Kidney epithelial cell (primary cell): ENCODE measurements at places on chromosomes 1 and 21.

DNA sequence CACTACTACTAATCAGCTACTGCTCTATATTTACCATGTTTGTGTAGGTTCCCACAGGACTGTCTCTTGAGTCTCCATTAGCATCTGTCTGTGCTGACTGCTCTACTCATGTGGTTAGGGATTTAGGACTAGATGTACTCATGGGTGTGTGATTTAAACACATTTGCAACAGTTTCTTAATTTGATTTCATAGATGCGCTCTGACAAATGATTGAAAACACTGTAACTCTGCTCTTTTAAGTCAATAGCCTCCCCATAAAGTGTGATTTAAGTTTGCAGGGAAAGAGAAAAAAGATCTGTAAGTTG lies 809.3 kb downstream of the NCAM2 start:
- DNase-seq: no peak

DNA sequence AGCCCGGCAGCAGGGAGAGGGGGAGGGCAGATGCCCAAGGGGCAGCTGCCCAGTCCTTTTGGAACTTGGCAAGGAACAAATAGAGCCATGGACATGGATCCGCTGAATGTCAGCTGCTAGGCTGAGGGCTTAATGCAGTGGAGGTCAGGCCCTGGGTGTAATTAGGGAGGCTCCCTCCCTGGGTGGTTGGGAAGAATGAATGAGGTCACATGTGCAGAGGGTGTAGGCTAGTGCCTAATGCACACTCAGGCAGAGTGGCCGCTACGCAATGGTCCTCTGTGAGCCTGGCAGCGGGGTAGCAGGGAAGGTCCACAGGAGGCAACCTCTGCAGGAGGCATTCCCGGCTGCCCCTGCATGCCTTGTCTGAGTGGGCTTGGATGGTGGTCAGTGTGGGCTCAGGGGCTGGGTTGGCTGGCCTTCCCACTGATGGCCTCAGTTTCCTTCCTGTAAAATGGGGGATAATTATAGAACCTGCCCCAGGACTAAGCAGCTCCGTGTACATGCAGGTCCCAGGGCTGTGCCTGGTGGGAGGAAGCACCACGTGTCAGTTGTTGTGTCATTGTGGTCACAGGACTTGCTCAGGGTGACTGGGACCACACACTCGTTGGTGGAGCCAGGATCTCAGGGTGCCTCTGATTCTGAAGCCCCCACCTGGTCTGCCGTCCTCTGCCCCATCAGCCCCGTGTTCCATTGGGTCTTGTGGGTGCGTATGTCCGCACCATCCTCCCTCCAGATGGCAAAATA lies 81.6 kb upstream of the ACTL8 start:
- DNase-seq: no peak

- no peak for DNase-seq
These were observed 34.4 kb downstream of the ADAMTS1 start for GRCh38 chr21:26810676-26811415.

- no peak for DNase-seq
These were observed 84.0 kb downstream of the CD247 start for GRCh38 chr1:167434306-167434705.

DNA sequence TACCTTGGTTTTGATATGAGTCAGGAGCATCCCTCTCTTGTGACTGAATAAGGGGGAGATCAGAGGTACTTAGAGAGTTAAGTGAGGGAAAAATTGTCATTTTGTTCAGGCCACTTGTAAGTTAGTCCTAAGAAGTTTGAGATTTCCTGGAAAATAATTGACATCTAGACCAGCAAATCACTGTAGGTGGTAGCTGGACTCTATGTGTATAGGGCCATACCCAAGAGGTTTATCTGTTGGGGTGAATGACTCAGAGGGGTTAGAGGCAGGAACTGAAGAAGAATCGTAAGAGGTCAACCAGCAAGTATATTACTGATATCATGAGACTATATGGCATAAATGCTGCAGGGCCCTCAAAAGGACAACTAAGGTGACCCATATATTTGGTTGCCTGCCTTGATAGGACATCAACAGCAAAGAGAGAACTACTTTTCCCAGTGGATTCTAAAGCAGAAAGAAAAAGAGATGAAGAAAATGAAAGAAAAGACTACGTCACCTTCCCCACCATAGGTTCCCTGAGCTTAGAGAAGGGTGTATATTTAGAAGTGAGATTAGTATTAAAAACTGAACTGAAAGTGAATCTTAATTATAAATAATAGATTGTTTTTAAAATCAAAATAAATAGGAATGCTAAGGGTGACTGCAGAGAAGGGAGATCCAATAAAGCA lies 8.0 kb upstream of the RNPC3 start:
- no peak for DNase-seq

- DNase-seq: no peak
These were observed 36.5 kb upstream of the LHX8 start for GRCh38 chr1:75097654-75098053.

GRCh38 chr1:167427848-167428247 lies 90.5 kb downstream of the CD247 start:
- no peak for DNase-seq

DNA sequence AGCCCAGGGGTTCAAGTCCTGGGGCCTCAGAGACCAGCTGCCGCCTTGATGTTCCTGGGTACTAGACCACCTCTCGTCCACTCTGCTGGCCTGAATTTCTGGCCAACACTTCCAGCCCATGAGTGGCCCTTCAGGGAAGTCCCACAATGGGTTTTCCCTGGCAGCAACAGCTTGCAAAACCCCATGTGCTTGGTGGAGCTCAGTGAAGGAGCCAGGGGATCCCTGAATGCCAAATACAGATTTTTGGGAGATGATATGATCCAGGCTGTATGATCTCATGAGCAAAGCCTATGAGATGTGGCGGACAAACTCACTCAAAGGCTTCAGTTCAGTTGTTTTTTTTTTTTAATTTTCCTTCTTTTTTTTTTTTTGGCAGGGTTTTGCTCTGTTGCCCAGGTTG lies 9.6 kb upstream of the RASSF5 start:
- no peak for DNase-seq
